ENCODE measurements at places on chromosomes 4 and X.
A peak's percentile ranks its signal among the peaks of the same experiment; 100 is the strongest.

DNA sequence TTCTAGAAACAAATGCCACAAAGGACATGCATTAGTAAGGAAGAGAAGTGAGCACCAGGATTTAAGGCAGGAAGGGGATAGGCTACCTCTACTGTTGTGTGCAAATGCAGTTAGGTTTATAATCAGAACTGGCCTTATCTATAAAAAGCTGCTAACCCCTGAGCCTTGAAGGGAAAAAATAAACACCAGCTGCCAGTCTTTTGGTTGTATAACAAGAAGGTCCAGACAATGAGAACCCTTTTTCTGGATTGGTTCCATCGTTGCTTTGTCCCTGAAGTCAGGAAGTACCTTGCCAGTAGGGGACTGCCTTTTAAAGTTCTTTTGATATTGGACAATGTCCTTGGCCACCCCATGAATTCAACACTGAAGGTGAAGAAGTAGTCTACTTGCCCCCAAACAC lies 126.7 kb upstream of the OTUD4 start:
- no peaks in the 10 kb centered on the region for H3K4me1 ChIP-seq
- no peak overlapping the region for H3K4me3 ChIP-seq
- no peak overlapping the region for H3K27ac ChIP-seq
- no peaks in the 10 kb centered on the region for H3K36me3 ChIP-seq
- no peak for DNase-seq

GRCh38 chr4:163161536-163162205 lies 5.0 kb downstream of the NAF1 start:
- peak overlapping the region; percentile 45 for H3K4me3 ChIP-seq
- peaks cover 31% of the 10 kb centered on the region for H3K4me1 ChIP-seq
- H3K36me3 ChIP-seq, result peaks cover 8% of the 10 kb centered on the region
- H3K27me3 ChIP-seq, result no peaks in the 10 kb centered on the region

DNA sequence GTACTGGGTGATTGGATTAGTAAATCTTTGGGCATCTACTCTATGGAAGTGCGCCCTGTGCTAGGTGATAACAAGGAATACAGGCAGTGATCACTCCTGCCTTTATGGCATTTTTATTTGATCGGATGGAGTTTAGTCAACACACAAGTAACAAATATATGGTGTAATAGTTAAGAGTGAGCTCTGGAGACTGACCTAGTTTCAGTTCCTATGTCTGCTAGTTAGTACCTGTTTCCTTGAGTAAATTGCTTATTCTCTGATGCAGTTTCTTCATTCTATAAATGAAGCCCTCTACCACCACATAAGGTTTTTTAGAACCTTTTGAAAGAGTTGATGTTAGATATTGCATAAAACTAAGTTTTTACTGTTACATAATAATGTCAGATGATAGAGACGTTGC lies 134.6 kb downstream of the KDM6A start:
- peaks cover 5% of the 10 kb centered on the region for H3K4me1 ChIP-seq
- DNase-seq, result no peak
- no peaks in the 10 kb centered on the region for H3K27me3 ChIP-seq
- no peaks in the 10 kb centered on the region for H3K36me3 ChIP-seq
- H3K27ac ChIP-seq, result no peak overlapping the region

GRCh38 chrX:148070504-148070877 lies 89.4 kb downstream of the FMR1NB start:
- DNase-seq, result no peak
- H3K27me3 ChIP-seq, result no peaks in the 10 kb centered on the region
- H3K27ac ChIP-seq, result no peak overlapping the region
- no peak overlapping the region for H3K4me3 ChIP-seq
- no peaks in the 10 kb centered on the region for H3K36me3 ChIP-seq
- H3K4me1 ChIP-seq, result no peaks in the 10 kb centered on the region

GRCh38 chr4:6776920-6777635 lies 5.4 kb upstream of the KIAA0232 start:
- H3K27ac ChIP-seq, result no peak overlapping the region
- no peak overlapping the region for H3K4me3 ChIP-seq
- no peak for DNase-seq
- no peaks in the 10 kb centered on the region for H3K4me1 ChIP-seq
- H3K36me3 ChIP-seq, result no peaks in the 10 kb centered on the region

- no peak for DNase-seq
- no peaks in the 10 kb centered on the region for H3K27me3 ChIP-seq
- no peaks in the 10 kb centered on the region for H3K4me1 ChIP-seq
- no peak overlapping the region for H3K4me3 ChIP-seq
- H3K27ac ChIP-seq, result no peak overlapping the region
Measured at GRCh38 chr4:158146736-158147135, 26.1 kb downstream of the GASK1B start.

- H3K27me3 ChIP-seq, result no peaks in the 10 kb centered on the region
- no peaks in the 10 kb centered on the region for H3K36me3 ChIP-seq
- H3K4me3 ChIP-seq, result no peak overlapping the region
Measured at GRCh38 chrX:99394456-99394855, 1015.6 kb downstream of the PCDH19 start.

- H3K27me3 ChIP-seq, result no peaks in the 10 kb centered on the region
- no peak overlapping the region for H3K4me3 ChIP-seq
- no peak for DNase-seq
Measured at GRCh38 chr4:70110917-70111316, 43.1 kb upstream of the PRR27 start.

- no peaks in the 10 kb centered on the region for H3K27me3 ChIP-seq
- H3K4me1 ChIP-seq, result peaks cover 5% of the 10 kb centered on the region
- DNase-seq, result no peak
- no peak overlapping the region for H3K4me3 ChIP-seq
- no peaks in the 10 kb centered on the region for H3K36me3 ChIP-seq
Measured at GRCh38 chr4:109972786-109973528, 60.3 kb downstream of the EGF start.

DNA sequence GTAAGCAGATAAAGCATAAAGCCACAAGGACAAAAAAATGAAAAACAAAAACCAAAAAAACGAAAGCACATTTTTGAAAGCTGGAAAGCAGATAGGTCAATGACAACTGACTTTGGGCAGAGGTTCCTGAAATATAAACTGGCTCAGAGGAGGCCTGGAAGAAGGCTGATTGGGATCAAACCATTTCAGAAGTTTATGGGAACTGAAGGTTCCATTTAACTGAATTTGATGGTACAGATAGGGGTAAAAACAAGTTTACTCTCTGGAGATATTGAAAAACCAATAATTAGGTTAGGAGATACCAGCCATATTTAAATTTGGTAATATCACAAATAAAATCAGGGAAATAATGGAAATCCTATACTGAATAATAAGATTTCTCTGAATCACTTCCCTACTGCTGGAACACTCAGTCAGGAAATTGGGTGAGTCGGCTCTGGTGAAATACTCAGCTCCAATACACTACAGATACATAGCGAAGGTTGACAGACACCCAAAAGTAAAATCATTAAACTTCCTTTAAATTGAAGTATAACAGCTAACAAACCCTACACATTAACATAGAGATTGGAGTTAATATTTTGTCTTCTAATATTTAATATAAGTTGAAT lies 1584.3 kb downstream of the STIM2 start:
- H3K27me3 ChIP-seq, result no peaks in the 10 kb centered on the region
- DNase-seq, result no peak
- H3K27ac ChIP-seq, result no peak overlapping the region
- H3K4me1 ChIP-seq, result no peaks in the 10 kb centered on the region

- no peak for DNase-seq
- H3K27ac ChIP-seq, result no peak overlapping the region
- no peaks in the 10 kb centered on the region for H3K4me1 ChIP-seq
- H3K36me3 ChIP-seq, result peaks cover 7% of the 10 kb centered on the region
- no peak overlapping the region for H3K4me3 ChIP-seq
Measured at GRCh38 chr4:146514651-146515357, 6.9 kb downstream of the SLC10A7 start.

DNA sequence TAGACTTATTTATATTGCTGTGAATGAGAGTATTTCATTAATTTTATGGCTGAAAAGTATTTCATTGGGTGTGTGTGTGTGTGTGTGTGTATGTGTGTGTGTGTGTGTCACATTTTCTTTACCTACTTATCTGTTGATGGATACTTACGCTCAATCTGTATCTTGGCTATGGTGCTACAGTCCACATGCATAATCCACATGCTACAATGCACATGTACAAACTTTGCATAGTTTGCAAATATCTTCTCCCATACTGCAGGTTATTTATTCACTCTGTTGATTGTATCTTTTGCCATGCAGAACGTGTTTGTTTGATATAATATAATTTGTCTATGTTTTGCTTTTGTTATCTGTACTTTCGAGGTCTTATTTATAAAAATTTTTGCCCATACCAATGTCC lies 167.8 kb downstream of the RAB28 start:
- no peak for DNase-seq
- no peaks in the 10 kb centered on the region for H3K27me3 ChIP-seq
- H3K4me3 ChIP-seq, result no peak overlapping the region
- no peaks in the 10 kb centered on the region for H3K36me3 ChIP-seq
- H3K4me1 ChIP-seq, result no peaks in the 10 kb centered on the region

DNA sequence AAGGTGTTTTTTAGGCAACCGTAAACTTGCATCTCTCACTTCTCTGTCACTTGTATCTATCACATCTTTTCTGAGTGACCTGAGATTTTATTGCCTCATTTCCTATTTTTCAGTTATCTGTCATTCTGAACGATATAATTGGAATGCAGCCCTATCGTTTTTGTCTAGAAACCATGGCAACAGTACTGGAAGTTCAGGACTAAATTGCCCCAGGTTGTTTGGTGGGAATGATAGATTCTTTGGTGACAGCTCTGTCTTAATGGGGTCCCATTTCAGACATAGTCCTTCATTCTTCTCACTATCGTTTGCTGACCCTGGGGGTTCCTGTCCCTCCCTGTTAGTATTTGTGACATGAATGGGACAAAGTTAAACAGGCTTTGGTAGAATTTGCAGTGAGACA lies 267.7 kb upstream of the GALNT7 start:
- DNase-seq, result no peak
- no peaks in the 10 kb centered on the region for H3K4me1 ChIP-seq
- no peaks in the 10 kb centered on the region for H3K36me3 ChIP-seq
- H3K27me3 ChIP-seq, result no peaks in the 10 kb centered on the region
- no peak overlapping the region for H3K27ac ChIP-seq

- H3K27me3 ChIP-seq, result no peaks in the 10 kb centered on the region
- DNase-seq, result no peak
- no peaks in the 10 kb centered on the region for H3K4me1 ChIP-seq
- no peak overlapping the region for H3K4me3 ChIP-seq
- H3K36me3 ChIP-seq, result no peaks in the 10 kb centered on the region
Measured at GRCh38 chr4:52651996-52652672, 7.0 kb downstream of the USP46 start.

DNA sequence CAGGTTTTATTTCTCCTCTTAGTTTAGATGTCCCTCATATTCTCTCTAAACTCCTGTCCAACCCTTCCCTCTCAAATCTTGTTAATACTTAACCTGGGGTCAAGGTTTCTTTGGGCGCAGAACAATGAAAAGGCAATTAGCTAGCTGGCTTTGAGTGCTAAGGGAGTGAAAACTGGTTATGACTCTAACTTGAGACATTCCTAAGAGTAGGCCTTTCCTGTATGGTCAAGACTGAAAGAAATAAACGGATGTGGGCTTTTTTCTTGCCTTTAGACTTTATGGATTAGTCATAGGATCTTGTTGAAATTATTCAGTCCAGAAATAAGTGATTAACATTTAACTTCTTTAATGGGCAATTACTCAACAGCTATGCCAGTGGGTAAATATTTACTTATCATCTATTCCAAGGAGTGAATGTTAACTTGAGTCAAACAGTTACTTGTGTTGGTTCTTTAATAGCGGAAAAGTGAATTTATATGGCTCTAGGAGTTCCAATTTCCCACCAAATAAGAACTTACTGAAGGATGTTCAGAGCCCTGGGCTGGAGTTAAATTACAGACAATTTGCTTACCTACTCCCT lies 141.7 kb upstream of the SCML1 start:
- no peaks in the 10 kb centered on the region for H3K27me3 ChIP-seq
- H3K27ac ChIP-seq, result peak overlapping the region; percentile 67
- no peak overlapping the region for H3K4me3 ChIP-seq
- DNase-seq, result peak; percentile 88

- H3K4me1 ChIP-seq, result no peaks in the 10 kb centered on the region
- no peaks in the 10 kb centered on the region for H3K36me3 ChIP-seq
- H3K27me3 ChIP-seq, result no peaks in the 10 kb centered on the region
- H3K4me3 ChIP-seq, result no peak overlapping the region
- H3K27ac ChIP-seq, result no peak overlapping the region
- DNase-seq, result no peak
Measured at GRCh38 chrX:27996132-27996531, 14.9 kb upstream of the DCAF8L1 start.

DNA sequence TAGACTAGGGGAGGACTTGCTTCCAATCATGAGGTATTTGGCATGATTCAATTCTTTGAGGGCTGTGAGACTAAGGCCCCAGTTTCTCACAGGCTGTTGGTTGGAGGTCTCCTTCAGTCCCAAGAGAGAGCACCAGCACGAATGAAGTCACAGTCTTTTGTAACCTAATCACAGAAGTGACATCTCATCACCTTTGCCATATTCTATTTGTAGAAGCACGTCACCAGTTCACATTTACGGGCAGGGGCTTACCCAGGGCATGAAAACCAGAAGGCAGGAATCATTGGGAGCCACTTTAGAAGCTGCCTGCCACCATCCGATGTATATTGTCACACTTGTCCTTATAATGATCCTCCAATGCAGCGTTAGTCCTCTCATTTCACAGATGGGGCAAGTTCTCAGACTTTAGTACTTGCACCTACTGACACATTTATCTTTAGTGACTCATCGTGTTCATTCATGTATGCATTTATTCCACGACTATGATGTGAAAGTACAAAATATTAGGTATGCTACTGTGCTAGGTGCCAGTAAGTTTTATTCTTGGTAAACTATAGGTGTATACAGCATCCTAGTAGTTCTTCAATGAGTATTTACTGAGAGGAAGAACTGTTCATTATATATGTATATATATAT lies 163.8 kb upstream of the PGRMC2 start:
- no peak overlapping the region for H3K27ac ChIP-seq
- no peak overlapping the region for H3K4me3 ChIP-seq
- peaks cover 17% of the 10 kb centered on the region for H3K4me1 ChIP-seq
- H3K27me3 ChIP-seq, result no peaks in the 10 kb centered on the region
- peak; percentile 56 for DNase-seq

GRCh38 chrX:137574102-137574783 lies 8.3 kb downstream of the ZIC3 start:
- no peaks in the 10 kb centered on the region for H3K36me3 ChIP-seq
- DNase-seq, result no peak
- H3K27ac ChIP-seq, result no peak overlapping the region
- H3K4me3 ChIP-seq, result no peak overlapping the region
- H3K27me3 ChIP-seq, result peaks cover 19% of the 10 kb centered on the region

DNA sequence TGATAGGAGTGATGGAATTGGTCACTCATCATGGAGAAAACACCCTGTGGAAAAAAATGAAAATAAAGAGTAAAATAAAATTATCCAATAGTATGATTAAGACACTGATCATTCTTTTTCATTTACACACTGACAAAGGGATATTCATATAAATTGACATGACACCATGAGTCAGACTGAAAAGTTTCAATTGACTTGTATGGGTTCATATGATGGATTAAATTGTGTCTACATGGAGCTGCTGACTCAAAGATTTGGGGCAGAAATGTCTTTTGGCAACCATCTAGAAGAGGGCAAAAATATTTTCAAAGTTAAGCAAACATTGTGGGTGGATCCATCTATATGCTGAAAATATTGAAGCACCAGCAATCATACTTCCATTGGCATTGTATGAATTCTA lies 153.4 kb upstream of the PPP3CA start:
- H3K27me3 ChIP-seq, result no peaks in the 10 kb centered on the region
- DNase-seq, result no peak
- no peaks in the 10 kb centered on the region for H3K36me3 ChIP-seq
- no peak overlapping the region for H3K27ac ChIP-seq
- H3K4me1 ChIP-seq, result no peaks in the 10 kb centered on the region

All from astrocyte (in vitro differentiated cells and primary cell).